ENCODE measurements at places on chromosomes 2 and 18. TPM values are rescaled to one million over a fixed set of nuclear protein-coding genes. Genes with fewer than 3 reads are reported as not detected.

- no peak for DNase-seq
These were observed 18.3 kb downstream of the SH3BP4 start for GRCh38 chr2:234970099-234970440.

- DNase-seq: no peak
These were observed 194.8 kb downstream of the HDAC4 start for GRCh38 chr2:239206042-239206441.

DNA sequence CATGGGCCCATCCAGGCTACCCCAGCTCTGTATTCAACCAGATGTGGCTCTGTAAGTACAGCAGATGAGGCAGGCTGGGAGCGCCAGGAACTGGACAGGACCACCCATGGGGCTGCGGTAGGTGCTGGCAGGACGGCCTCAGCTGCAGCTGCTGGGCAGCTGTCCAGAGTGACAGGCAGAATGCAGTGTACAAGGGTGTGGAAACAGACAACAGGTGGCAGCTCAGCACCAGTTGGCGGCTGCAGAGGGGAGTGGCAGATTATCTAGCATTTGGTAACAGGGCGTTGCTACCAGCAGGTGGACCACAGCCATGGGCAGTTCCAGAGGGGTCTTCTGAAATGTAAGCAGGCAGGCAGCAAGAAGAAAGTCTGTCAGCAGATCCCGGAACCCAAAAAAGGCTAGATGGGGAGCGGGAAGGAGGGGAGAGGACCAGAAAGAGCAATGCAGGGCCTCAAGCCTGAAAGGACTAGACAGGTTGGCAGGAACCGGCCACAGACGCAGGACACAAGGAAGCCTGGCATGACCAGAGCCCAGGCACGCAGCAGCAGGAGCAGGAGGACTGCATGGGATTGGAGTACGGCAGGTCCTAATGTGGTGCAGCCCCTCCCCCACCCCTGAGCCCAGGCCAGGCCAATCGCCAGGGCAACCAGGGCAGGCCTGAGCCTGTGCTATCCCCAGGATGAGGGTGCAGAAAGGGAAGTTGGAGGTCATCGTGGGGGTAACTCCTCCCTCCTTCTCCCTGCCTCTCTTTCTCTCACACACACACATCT, 24.7 kb downstream of the PKDCC start:
- no peak for DNase-seq

GRCh38 chr2:64938607-64939285, 50.5 kb upstream of the SLC1A4 start:
- no peak for DNase-seq

GRCh38 chr18:49788327-49788898, 24.9 kb downstream of the ACAA2 start:
- DNase-seq: peak; percentile 66

- no peak for DNase-seq
These were observed 92.2 kb upstream of the DPP10 start for GRCh38 chr2:114350186-114350725.

GRCh38 chr2:144159240-144159639, 360.7 kb downstream of the ZEB2 start:
- no peak for DNase-seq

DNA sequence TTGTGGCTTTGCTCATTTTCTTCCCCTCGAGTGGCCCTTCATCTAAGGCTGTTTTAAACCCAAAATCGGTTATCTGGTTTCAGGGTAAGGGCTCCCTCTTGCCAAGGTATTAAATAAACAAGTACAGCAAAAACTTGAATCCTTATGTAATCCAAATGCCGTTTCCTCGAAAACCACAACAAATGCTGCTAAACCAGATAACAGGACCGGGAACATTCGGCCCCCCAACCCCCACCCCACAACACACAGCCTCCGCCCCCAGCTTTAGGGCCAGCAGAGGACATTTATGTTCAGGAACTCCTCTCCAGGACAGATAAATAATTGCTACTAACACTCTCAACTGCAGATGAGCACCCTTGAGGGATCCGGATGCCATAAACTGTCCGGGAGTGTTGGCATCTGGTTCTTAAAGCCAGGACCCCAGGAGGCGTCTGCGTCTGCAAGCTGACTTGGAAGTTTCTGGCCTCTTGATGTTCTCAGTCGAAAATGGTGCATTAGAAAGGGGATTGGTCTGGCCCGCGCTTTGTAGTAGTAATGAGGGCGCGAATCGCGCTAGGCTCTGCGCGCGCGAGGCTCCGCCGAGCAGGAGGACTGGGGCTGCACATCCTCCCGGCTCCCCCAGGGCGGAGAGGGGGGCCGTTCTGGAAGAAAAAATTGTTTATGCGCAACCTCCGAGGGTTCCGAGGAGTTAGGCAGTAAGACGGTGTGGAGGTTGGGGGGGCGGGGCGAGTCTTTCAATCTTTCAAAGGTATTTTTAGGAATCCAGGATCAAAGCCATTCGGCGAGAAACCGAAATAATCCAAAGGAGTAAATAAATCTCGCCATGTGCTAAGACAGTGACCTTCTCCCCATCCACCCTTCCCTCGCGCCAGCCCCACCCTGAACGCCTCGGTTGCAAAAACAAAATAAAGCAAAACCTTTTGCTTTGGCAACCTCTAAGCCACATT, 3.9 kb upstream of the ID2 start:
- DNase-seq: peak; percentile 36

GRCh38 chr2:221431477-221431876, 140.6 kb downstream of the EPHA4 start:
- DNase-seq: no peak

GRCh38 chr2:27356056-27356381, 545 bp downstream of the GTF3C2 start:
- DNase-seq: peak; percentile 33

NT5DC4 gene
- not detected for total RNA-seq

LRRC30 gene
- total RNA-seq: not detected

MGAT4A gene
- 8.7 TPM for total RNA-seq
